ENCODE measurements at places on chromosomes 7 and 10.

DNA sequence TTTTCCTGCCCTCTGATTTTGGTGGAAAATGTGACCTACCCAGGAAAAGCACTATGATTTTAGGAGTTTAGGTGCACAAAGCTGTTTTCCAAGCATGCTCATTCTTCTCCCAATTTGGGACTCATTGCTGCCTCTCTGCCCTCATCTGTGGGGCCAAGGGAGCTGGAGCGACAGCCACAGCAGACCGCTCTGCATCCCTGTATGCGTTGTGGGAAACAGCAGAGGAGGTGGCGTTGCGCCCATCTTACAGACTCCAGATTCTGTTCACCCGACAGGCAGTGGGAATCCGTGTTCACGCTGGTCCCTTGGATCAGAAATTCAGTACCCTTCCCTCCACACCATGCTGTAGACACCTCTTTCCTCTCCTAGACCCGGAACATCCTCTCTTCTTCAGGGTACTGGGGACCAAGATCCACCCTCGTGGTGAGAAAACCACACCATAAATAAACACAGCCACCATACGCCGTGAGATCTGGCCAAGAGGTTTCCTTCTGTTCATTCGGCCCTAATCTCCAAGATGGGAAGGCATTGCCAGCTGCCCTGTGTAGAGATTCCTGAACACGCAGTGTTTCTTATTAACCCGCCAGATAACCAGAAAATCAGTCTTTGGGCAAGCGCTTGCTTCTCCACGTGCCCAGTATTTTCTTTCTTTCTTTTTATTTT is 87.9 kb downstream of the CUX1 start:
- DNase-seq, result no peak

DNA sequence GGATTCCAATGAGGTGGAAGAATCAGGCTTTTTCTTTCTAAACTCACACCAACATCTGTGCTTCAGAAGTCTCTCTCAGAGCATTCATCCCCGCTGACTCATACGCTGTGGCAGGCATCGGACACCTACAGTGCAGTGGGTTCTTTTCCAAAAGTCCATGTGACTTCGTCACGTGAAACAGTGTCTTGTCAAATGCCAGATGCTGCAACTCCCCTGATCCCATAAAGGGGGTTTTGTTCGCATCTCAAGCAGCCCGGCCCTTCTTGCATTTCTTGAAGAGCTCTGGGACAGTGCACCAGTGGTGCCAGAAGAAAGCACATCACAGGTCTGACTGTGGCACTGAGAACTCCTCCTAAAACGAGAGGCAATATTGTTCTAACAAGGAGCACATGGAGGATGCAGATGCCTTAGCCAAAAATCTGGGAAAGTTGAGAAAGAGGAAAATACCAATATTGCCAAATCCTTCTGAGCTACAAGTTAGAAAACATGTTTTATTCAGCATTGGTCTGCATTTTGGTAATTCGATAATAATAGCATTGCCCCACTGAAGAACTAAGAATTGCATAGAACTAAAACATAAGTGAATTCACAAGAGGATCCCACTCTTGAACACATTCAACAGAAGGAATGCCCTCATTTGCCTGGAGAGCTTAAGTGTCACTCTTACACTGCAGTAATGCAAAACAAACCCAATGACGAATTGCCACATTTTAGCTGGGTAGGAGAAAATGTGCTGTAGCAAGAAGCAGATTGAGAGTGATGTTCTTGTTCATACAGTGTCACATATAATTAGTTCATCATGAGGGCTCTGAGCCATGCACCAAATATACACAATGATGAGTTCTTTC is 204.4 kb downstream of the CXCL12 start:
- peak; percentile 68 for DNase-seq

GRCh38 chr10:27685681-27686080 is 59.9 kb downstream of the MKX start:
- DNase-seq, result no peak

- no peak for DNase-seq
These were observed 101.7 kb downstream of the PTN start for GRCh38 chr7:137241655-137242360.

DNA sequence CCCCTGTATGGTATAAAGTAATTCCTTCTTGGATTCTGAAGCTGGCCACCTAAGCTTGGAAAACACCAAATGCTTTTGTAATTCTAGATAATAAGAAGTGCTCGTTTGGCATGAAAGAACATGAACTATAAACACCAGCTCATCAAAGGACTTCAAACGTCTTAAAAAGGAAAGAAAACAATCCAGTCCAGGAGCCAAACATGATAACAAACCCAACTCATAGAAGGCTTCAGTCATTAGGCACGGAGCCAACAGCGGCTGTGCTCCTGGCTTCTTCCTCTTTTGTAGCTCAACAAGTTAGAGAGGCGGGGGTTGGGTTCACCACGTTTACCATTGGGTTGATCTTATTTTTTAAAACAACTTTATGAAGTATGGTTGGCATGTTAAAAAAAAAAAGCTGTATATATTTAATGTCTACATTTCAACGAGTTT is 56.4 kb upstream of the ECHDC3 start:
- no peak for DNase-seq

- DNase-seq, result no peak
These were observed 111.3 kb upstream of the TNS3 start for GRCh38 chr7:47693216-47693615.

- DNase-seq, result no peak
These were observed 62.8 kb downstream of the PDZD8 start for GRCh38 chr10:117312430-117312829.

DNA sequence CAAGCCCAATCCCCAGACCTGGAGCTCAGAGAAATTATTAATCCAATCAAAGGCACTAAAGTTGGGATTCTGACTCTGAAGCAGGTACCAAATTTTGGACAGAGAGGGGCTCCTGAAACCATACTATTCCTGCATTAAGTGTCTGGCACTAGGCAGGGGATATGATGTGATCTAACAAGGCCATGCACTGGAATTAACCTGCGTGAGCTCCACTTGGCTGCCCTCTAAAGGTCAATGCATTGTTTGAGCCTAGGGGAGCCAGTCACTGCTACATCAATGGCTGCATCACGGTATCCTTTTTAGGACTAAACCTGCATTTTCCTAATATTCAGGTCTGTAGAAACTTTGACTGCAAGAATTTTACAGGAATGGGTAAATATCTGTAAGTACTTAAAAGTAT is 42.1 kb downstream of the ST8SIA6 start:
- DNase-seq, result no peak

GRCh38 chr7:26629696-26630095 is 234.7 kb downstream of the SKAP2 start:
- no peak for DNase-seq

DNA sequence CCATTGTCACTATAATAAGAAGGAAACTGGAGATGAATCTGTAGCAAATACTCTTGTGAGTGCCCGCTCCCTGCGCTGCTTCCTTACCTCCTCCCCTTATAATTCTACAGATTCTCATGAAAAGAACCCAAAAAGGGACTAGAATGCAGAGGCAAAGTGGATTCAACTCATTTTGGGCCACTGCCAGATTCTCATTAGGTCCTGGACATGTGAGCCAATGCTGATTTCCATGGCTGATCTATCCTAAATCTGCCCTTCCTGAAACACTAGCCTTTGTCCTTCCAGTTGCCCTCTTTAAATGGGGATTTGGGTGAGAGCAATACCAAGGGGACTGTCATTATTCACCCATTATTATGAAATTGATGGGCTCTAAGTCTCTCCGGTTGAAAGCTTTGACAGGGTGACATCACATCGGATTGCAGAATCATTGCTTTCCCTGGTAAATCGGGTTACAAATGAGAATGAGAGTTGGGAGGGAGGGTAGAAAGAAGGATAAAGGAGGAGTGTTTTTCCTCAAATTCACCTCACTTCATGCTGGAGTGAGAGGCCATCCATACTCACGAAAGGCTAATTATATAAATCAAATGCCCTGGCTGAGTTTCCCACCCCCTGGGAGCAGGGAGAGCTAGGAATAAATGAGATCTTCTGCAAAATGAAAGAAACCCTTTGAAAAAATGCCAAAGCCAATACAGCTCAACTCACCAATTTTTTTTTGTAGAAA is 37.5 kb downstream of the PTN start:
- DNase-seq, result no peak

GRCh38 chr7:142927085-142927745 is 6.3 kb downstream of the TRPV5 start:
- DNase-seq, result no peak

GRCh38 chr10:99742701-99743100 is 10.7 kb downstream of the CUTC start:
- peak; percentile 16 for DNase-seq

DNA sequence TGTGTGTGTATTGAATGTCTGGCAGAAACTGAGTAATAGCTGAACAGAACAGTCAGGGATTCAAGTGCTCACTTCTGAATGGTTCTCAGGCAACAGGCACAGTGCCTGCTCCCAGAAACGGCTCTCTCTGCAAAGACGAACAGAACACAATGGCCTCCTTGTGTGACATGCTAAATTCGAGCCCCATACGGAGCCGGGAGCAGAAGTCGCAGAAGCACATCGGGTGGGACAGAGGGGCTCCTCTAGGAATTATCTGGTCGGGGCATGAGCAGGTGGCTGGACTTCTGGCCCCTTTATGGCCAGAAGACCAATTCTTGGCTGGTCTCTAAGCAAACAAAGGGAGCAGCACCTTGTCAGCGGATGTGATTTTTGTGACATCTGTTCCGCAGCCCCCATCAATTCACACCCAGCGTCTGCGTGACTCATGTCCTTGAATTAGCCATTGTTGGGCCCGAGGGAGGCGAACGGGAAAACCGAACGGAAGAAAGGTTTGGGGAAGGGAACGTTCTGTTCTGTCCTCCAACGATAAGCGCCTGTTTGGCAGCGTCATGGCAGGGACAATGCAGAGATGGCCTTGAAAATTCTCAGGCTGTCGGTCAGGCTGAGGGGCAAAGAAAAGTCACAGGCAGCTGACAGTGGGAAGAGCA is 47.3 kb upstream of the NPTX2 start:
- DNase-seq, result peak; percentile 29

- no peak for DNase-seq
These were observed 1.0 kb downstream of the IGFBP3 start for GRCh38 chr7:45919993-45920459.

DNA sequence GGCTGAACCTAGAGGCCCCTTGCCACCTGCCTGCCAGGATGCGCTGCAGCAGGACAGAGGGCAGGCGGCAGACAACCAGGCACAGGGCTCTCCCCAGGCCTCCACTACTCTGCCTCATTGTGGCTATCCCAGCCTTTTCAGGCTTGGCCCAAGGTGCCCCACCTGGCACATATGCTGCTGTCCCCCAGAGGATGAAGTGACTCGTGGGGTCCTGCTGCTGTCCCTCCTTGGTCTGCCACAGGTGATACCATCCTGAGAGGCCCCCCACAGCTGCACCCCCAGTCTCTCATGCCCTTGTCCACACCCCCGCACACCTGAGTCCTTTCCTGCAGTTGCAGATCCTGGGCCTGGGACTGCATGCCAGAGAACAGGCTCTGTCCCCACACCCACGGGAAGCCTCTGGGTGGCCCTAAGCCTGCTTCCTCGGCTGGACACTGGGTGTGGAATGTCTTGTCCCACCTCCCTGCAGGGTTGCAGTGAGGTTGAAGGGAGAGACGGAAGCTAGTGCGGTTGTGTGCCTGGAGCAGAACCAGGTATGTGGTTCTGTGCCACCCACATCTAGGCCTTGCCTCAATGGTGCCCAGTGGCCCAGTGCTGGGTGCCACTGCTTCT is 55.3 kb downstream of the RASGEF1A start:
- DNase-seq, result no peak

- no peak for DNase-seq
These were observed 8.4 kb downstream of the PRKAG2 start for GRCh38 chr7:151868396-151869108.

DNA sequence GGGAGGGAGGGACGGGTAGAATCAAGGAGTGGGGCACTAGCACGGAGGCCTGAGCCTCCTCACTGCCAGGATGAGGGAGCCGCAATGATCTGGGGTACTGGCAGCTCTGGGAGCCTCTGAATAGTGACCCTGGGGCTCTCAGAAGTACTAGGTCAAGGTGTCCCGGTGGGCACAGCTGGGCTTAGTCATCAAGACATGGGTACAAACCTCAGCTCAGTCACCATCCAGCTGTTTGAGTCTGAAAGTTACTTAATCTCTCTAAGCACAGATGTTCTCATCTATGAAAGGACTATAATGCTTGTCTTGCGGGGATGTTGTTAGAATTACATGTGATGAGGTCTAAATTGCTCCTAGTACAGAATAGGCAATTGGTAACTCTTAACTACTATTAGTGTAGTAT is 276.8 kb downstream of the KCNMA1 start:
- no peak for DNase-seq

GRCh38 chr7:90958647-90959046 is 305.6 kb upstream of the FZD1 start:
- peak; percentile 76 for DNase-seq

GRCh38 chr7:108486291-108486966 is 30.2 kb upstream of the NRCAM start:
- DNase-seq, result peak; percentile 11

DNA sequence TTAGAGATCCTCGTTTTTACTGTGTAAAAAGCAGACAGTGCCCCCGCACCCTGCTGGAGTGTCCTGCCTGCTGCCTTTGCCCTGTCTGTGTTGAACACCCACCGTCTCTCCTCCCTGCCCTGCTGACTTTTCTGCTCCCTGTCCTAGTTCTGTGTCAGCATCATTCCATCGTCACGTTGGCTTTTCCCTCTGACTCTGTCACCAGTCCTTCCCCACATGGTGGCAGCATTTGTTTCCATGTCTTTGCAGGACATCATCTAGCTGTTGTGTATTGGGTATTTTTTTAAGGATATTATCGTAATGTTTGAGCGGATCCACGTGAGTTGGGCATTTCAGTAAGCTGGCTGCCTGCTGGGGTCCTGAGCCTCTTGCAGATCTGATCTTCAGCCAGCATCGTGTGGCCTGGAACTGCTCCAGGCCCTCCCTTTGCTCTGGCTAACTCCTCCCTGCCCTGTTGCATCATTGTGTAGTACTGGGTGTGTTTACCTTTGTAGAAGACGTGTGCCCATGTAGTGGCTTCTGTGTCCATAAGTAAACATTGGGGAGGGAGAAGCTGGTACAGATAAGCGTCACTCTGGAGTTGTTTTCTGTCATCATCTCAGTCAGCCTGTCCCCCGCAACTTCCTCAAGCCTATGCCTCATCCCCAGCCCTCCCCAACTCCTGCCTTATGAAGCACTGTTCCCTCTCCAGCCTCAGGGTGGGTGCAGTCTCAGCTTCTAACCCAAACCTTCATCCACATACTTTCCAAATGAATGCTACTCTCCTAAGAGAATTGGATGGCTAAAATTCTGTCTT is 44.3 kb downstream of the TRRAP start:
- peak; percentile 56 for DNase-seq

- no peak for DNase-seq
These were observed 47.3 kb downstream of the CREB3L2 start for GRCh38 chr7:137954614-137955013.

GRCh38 chr7:152177681-152178404 is 152.4 kb downstream of the GALNT11 start:
- no peak for DNase-seq

DNA sequence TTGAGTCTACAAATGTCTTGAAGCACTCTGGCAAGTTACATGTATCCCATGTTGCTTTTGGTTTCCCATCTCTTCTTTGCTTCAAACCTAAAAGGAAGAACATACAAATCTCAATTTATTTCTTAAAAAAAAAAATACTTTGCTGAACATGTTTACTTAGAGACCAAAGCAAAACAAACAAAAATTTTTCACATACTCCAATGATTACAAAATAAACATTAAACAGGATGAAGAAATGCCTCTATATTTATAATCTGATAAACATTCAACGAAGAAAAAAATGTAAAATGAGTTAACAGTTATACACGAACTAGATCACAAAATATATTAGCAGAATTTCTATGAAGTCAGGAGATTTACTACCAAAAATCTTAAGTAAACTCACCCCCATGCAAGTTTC is 31.3 kb downstream of the FAM204A start:
- DNase-seq, result no peak
